ENCODE measurements at places on chromosomes 16 and 17. TPM values are rescaled to one million over a fixed set of nuclear protein-coding genes. Genes with fewer than 3 reads are reported as not detected.

Gene ASGR1
- 0.82 TPM for total RNA-seq

Gene KRT28
- total RNA-seq, result not detected

Gene TPSG1
- total RNA-seq, result not detected

Gene SRL
- total RNA-seq, result 0.03 TPM

Gene SULT1A4
- total RNA-seq, result 44.2 TPM

Gene CMTM2
- not detected for total RNA-seq

Gene NUDT21
- total RNA-seq, result 122 TPM

Gene TVP23A
- 0.34 TPM for total RNA-seq

Gene NXPH3
- total RNA-seq, result 0.19 TPM

Gene NMT1
- 173 TPM for total RNA-seq

Gene PDILT
- total RNA-seq, result not detected

Gene MIEN1
- 92.7 TPM for total RNA-seq

Gene TBC1D28
- total RNA-seq, result not detected

Gene TMEM114
- not detected for total RNA-seq

Gene CPHXL2
- not detected for total RNA-seq

Gene KCNG4
- not detected for total RNA-seq

Gene MC1R
- 7.3 TPM for total RNA-seq

Gene WFIKKN1
- total RNA-seq, result 0.16 TPM

Gene CBLN1
- total RNA-seq, result 0.05 TPM

Gene RCVRN
- total RNA-seq, result not detected

Gene LRRC46
- 3.6 TPM for total RNA-seq

Gene EFCAB5
- 0.81 TPM for total RNA-seq

Gene RUNDC1
- total RNA-seq, result 21.7 TPM

Gene WSB1
- 65.4 TPM for total RNA-seq

Gene PFN1
- total RNA-seq, result 2,777 TPM

Gene NPIPA7
- total RNA-seq, result 11.7 TPM

Gene NOG
- 1.1 TPM for total RNA-seq

Gene MSLN
- 1.4 TPM for total RNA-seq

Gene TBC1D3E
- total RNA-seq, result not detected

Data from A549 treated with CpdA at 1 μM for 4 hours (cell line).